T-helper 17 cell (primary cell): ENCODE measurements at places on chromosomes 11 and 22.

GRCh38 chr11:74842967-74843366, 94.3 kb downstream of the RNF169 start:
- no peak for DNase-seq

DNA sequence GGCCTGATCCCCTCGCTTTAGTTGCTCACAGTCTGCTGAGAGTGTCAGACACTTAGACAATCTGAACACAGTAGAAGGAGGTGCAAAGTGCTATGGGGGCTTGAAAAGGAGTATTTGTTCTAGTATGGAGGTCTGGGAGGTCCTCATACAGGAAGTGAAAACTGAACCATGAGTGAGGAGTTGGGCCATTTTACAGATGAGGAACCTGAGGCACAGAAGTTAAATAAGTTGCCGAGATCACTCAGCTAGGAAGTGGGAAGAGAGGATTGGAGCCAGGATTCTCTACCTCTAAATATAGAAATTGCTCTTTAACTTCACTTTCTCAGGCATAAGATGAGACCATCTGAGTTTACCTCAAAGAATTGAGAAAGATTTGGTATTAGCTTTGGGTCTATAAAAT, 4.0 kb upstream of the NEU3 start:
- no peak for DNase-seq

GRCh38 chr11:88555018-88555828, 217.7 kb upstream of the CTSC start:
- DNase-seq: no peak

DNA sequence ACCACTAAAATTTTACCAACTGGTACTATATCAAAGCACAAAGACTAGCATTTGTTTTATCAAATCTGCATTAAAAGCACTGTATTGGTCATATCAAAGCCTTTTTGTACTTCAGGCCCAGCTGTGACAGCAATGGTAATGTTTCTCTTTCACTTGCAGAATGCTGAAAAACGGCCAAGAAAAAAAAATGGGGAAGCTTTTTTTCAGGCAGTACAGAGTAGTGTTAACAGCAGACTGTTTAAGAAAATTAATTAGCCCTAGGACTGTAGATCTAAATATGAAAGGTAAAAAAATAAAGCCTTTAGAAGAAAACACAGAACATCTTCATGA, 33.3 kb downstream of the DENND5A start:
- no peak for DNase-seq

GRCh38 chr11:35892166-35892565, 51.7 kb upstream of the LDLRAD3 start:
- no peak for DNase-seq

DNA sequence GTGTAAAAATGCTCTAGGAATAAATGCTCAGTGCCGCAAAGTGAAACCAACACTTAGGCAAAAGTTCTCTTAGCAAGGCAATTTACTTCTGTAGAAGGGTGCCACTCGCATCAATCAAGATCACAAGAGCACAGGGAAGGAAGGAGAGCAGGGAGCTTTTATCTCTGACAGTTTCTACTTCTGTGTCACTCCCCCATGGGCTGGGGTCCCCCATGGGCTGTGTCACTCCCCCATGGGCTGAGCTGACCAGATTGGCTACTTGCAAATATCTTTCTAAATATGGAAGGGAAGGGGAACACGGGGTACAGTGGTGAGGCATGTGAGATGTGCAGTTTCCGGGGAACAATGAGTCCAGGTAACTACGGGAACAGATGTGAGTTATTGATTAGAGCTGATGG, 397 bp downstream of the OR52N2 start:
- DNase-seq: no peak

DNA sequence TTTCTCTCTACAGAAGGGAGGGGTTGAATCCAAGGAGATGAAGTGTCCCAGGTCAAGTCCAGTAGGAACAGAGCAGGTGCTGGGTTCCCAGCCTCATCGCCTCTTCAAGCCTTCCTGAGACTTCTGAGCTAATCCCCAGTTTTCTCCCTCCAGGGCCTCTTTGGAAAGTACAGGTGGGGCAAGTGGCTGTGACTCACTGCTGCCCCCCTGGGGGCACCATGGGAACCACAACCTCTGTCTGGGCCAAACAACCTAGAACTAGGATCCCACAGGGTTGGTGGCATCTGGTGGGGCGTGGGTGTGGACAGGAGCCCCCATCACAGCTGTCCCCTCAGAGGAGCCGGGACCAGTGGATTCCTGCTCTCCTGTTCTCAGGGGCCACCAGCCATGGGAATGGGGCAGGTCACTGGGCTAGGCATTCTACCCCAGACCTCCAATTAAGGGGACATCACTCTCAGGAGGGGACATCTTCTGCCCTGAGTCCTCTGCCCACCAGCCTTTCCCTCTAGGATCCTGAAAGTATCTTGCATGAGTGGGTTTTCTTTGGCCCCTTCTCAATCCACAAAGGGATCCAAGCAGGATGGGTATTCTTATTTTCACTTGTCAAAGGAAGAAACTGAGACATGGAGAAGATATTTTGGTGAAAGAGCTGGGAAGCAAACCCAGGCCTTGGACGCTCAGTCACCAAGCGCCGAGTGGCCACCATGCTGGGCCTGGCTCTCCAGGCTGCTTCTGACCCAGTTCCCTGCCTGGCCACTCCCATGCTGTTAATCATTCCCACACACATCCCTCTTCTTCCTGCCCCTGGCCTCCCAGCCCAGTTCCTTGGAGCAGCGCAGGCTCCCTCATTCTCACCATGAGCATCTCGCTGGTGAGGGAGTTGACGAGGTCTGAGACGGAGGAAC, 23.8 kb downstream of the LRRC10B start:
- DNase-seq: no peak

DNA sequence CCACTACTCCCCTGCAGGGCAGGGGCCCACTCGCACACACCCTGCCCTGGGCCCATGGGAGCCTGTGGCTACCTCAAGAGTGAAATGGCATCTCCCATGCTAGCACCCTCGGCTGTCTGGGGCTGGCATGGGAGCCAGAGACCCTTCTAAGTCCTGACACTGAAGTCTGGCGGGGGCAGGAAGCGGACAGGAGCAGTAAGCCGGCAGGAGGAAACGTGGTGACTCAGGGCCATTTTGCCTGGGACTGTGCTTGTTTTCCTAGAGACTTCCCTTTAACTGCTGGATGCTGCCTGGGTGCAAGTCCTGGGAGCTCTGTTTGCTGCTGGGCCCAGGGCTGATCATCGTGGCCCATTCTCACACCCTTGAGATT, 16.8 kb downstream of the RELT start:
- DNase-seq: no peak

DNA sequence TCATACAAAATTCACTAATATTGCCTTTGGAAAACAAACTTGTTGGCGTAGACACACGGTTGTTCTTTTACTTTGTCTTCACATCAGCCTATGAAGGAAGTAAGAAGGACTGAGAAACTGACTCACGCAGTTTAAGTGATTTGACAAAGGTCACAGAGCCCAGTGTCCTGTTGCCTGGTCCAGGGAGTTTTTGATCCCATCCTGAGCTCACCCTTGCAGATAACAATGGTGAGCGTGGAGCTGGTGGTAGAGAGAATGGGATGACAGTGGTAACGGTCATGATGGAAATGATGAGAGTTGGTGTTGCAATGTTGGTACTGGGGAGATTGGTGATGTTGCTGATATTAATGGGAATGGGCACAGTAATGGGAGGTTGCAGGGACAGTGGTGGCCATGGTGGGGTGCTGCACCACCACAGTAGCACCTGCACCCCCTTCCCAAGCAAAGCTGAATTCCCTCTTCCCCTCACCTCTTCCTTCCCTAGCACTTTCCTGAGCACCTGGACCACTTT, 22.0 kb downstream of the CREB3L1 start:
- no peak for DNase-seq

- peak; percentile 47 for DNase-seq
Measured at GRCh38 chr22:46267431-46268279, at the start of gene TTC38. TSS of gene TTC38 (plus strand) at chr22:46268008. CDS start at chr22:46268040, 32 bp downstream.

DNA sequence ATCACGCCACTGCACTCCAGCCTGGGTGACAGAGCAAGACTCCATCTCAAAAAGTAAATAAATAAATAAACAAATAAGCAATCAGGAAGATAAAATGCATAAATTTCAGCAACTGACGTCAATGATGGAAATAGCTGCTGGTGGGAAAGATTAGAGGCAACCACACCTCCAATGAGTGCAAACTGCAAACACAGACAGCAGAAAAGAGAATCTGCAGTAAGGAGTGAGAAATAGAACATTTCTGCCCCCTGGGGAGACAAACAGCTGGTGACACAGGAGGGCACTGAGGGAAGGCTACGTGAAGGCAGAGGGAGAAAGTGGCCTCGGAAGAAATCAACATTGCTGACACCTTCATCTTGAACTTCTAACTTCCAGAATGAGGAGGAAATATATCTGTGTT, 6.5 kb downstream of the PI4KA start:
- no peak for DNase-seq

GRCh38 chr11:69183613-69184012, 27.9 kb downstream of the SMIM38 start:
- DNase-seq: no peak

DNA sequence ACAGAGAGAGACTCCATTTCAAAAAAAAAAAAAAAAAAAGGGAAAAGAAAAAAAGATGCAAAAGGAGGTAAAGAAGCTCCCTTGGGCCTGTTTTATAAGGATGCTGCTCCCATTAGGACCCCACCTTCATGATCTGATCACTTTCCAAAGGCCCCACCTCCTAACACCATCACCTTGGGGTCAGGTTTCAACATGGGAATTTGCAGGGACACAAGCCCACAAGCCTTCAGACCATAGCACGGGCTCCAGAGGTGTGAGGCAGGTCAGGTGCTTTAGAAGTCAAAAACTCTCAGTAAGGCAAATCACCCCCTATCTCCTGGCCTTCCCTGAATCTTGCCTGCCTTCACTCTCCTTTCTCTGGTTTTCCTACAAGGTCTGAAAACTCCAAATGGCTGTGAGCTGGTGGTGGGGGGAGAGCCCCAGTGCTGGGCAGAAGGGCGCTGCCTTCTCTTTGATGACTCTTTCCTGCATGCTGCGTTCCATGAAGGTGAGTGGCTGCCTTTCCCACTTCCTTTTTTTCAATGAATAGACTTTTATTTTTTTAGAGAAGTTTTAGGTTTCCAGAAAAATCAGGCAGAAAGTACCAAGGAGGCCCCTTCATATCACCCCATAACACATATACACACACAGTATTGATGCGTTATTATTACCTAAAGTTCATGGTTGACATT, 13.2 kb downstream of the ASPHD2 start:
- DNase-seq: no peak

DNA sequence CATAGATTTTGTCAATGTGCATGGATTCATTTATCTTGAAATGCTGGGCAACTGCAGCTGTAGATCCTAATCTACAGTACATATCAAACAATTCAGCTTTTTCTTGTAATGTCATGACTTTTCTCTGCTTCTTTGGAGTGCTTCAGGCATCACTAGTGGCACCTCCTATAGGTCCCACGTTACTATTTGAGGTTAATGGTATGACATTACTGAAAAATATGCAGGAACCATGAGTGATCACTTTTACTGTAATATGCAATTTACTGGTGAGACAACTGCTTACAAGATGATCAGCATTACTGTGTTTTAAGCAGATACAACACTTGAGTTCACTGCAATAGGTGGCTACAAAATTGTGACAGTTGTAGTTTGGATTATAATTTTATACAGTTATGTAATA, 3.0 kb downstream of the CENATAC start:
- no peak for DNase-seq

DNA sequence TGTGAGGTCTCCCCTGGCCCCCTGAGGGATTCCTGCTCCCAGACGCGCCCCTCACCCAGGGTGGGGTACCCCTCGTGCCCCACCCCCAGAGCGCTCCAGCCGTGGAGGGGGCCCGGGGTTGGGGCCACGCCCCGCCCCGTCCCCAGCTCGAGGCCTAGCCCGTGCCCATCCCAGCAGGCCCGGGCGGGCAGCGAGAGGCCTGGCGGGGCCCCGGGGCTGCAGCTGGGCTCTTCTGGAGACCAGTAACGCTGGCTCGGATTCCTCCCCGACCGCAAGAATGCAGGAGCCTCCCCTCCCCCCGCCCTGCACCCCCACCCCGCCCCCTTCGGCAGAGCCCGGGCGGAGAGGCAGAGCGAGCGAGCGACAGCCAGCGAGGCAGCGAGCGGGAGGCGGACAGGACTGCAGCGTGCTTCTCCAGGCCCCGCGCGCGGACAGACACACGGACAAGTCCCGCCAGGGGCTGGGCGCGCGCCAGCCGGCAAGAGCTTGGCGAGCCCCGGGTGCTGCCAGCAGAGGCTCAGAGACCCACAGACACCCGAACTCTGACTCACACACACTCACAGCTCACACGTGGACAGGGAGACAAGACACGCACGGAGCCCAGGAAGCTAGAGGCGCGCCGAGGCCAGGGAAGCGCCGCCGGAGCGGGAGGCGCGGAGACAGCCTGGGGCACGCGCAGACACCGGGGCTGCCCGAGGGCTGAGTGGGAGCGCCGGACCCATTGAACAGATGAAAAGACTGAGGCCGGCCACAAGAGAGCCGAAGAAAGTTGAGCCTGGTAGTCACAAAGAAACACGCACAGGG, 15.2 kb downstream of the BCL9L start:
- DNase-seq: peak; percentile 60

DNA sequence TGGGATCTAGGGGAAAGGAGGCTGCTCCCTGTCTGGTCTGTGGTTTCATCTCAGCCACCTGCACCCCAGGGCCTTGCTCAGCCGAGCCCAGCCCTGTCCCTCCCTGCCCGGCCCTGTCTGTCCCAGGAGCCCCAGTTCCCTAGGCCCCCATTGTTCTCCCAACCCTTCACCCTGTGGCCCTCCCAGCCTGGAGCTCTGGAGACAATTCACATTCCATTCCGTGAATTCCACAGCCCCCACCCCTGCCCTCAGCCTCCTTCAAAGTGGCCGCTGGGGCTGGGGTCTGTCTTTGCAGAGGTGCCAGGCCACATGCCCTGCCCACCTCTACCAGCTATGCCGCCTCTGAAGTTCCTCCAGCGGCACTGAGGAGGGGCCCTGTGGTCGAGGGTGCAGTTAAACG, 77.9 kb upstream of the WNT11 start:
- no peak for DNase-seq

DNA sequence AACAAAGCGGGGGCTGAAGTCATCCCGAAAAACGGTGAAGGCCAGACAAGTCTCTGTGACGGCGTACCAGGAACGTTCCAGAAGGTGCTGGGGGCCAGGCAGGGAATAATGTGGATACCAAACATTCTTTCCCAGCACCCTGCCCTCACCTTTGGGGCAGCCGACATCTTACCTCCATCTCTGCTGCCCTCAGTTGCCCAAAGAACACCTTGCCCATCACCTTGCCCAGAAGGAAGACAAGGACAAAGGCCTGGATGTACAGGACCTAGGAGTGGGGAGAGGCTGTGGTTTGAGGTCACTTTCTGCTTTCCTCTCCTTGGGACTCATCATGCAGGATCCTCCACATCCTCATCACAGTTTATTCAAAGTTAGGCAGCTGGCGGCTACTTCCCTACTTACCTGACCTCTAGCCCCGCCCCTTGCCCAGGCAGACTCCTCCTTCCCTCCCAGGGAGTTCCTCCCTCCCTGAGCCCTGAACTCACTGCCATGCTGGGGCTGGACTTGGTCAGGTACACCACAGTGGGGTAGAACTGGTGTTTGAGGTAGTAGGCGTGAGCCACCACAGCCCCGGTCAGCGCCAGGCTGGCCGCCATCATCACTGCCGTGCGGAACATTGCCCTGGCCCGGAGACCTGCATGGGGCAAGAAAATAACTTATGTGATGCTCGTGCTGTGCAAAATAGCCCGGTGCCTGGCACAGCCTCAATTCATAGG, 1.2 kb downstream of the SYVN1 start:
- DNase-seq: no peak

GRCh38 chr11:27254744-27255446, 108.1 kb downstream of the CCDC34 start:
- no peak for DNase-seq
